ENCODE measurements at places on chromosomes 7 and 10.

GRCh38 chr7:141563956-141564623, 12.9 kb downstream of the AGK start:
- no peak for DNase-seq

DNA sequence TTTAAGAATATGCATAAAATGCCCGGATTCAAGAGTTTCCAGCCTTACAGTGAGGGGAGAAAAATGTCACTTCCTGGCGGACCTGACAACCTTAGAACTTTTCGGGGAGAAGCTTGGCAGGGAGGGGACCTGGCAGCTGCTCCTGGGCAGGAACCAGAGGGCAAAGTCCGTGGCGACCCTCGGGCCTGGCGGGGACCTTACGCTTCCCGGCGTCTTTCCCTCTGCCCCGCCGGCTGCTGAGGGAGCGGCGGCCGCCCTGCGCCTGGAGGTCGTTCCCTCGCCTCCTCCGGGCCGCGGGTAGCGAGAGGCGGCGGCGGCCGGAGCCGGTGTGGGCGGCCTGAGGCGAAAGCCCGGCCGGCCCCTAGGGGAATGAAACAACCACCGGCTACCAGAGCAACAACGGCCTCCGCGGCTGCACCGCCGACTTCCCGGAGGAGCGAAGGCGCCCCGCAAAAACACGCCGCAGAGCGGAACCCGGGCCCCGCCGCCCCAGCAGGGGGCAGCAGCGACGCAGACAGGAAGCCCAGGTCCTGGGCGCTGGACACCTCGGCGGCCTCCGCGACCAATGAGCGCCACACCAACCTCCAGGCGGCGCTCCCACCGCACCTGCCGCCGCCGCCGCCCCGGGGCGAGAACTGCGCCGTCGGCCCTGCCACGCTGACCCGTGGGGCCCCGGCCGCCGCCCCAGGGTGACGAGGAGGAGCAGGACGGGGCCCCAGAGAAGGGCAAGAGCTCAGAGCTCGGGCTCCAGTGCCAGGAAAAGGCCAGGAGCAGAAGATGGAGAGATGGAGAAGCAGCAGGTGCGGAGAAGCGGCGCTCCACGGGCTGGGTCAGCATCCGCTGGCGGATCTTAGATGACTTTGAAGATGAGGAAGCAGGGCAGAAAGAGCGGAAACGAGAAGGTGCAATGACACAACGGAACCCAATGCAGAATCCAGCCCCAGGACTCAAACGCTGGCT, 10.5 kb upstream of the ACSM6 start:
- DNase-seq = peak; percentile 31

GRCh38 chr10:50624866-50625501, 1.2 kb upstream of the SGMS1 start:
- DNase-seq = peak; percentile 77

GRCh38 chr10:73506491-73506890, 10.7 kb upstream of the PPP3CB start:
- no peak for DNase-seq

GRCh38 chr10:67921065-67921464, 36.6 kb downstream of the SIRT1 start:
- DNase-seq = no peak

GRCh38 chr7:33012364-33012763, 50.2 kb downstream of the NT5C3A start:
- no peak for DNase-seq

DNA sequence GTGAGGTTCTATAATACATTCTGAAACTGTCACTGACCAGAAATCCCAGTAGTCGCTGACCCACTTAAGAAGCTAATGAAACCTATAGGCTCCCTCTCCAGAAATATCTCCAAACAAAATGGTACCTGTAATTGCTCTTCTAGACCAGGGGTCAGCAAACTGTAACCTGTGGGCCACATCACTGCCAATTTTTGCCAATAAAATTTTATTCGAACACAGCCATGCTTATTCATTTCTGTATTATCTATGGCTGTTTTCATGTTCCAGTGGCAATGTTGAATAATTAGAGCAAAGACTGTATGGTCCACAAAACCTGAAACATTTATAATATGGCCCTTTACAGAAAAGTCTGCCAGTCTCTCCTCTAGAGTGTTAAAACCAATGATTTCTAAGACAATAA, 37.2 kb upstream of the SVIL start:
- DNase-seq = no peak

DNA sequence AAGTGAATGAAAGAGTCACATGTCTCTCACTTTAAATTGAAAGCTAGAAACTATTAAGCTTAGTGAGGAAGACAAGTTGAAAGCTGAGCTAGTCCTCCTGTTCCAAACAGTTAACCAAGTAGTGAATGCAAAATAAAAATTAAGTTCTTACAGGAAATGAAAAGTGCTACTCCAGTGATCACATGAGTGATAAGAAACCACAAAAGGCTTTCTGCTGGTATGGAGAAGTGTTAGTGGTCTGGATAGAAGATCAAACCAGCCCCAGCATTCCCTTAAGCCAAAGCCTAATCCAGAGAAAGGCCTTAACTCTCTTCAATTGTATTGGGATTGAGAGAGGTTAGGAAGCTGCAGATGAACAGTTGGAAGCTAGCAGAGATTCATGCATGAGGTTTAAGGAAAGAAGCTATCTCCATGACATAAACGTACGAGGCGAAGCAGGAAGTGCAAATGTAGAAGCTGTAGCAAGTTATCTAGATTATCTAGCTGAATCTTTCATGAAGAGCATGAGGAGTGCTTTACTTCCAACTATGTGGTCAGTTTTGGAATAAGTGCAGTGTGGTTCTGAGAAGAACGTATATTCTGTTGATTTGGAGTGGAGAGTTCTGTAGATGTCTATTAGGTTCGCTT, 261.6 kb downstream of the MDFIC start:
- no peak for DNase-seq

GRCh38 chr7:87147500-87147899, 4.8 kb upstream of the DMTF1 start:
- no peak for DNase-seq

DNA sequence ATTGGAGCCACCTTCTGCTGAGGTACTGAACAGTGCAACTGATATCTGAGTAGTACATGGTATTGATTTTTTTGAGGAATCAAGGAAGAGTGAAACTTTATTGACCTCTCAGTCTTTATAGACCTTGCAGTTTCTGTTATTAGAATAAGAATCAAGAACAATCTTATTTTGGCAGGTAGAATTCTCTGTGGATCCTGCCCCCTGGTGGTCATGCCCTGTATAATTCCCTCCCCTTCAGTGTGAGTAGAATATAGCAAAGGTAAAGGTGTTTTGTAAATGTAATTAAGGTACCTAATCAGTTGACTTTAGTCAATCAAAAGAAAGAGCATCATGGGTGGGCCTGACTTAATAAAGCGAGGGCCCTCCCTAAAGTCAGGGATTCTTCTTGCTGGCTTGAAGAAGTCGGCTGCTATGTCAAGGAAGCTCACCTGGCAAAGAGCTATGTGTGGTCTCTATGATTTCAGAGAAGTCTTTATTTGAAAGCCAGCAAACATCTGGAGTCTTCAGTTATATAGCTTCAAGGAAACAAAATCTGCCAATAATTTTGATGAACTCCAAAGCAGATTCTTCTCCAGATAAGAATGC, 142.8 kb downstream of the LSM5 start:
- no peak for DNase-seq

- no peak for DNase-seq
Observed at GRCh38 chr10:89392974-89393373, 551 bp downstream of the IFIT1 start.

DNA sequence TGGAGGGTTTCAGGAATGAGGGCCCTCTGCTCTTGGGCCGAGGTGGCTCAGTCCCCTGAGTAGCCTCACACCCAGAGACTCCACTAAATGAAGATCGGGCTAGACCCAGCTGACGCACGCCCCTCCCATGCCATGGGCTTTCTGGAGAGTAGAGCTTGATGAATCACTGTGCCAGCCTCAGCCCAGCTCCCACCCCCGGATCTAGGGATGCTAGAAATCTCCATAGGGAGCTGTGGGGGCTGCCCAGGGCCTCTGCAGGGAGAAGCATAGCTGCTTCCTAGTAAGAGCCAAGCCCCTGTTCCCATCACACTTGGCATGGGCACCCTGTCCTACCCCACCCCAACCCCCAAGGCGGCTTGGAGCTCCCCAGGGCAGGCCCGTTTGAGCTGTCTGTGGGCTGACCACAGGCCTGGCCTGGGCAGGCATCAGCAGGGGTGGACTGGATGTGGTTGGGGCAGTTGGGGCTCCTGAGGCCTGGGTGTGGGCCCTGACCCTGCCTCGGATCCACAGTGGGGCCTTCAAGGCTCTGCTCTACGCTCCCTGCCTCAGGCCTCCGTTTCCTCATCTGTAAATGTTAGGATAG, 121.2 kb downstream of the ZMIZ1 start:
- no peak for DNase-seq

Measured in left renal cortex interstitium (tissue), 4 donors.